ENCODE measurements at places on chromosomes 3 and 15.

DNA sequence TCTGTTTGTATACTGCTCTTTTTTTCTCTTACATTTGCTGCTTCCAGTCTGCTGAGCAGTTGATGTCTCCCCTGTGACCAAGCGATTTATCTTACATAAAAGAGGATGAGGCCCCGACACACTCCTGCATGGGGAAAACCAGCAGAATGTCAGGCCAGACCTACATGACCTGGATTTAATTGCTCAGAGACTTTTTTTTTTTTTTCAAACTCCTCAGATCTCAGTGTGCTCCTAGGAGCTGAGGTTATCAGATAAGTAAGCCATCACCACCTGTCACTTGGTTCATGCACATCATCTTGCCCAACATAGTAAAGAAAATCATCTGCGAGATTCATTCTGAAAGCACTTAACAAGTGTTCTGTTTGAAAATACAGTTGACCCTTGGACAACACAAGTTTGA, 163.1 kb downstream of the PLCL2 start:
- DNase-seq = no peak

DNA sequence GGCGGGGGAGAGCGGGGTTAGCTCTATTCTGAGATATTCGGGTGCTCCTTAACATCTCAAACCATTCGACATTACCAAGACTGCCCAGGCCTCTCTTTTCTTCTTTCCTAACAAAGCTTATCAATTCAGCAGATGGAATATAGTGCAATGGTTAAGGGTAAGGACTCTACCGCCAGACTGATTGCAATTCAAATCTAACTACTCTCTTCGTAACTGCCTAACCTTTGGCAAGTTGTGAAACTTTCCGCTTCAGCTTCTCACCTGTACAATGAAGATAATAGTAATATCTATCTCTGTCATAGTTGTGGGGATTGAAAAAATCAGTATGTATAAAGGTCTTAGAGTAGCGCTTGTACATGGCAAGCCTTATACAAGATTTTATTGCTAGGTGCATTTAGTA, 972 bp downstream of the UBA5 start:
- DNase-seq = no peak

DNA sequence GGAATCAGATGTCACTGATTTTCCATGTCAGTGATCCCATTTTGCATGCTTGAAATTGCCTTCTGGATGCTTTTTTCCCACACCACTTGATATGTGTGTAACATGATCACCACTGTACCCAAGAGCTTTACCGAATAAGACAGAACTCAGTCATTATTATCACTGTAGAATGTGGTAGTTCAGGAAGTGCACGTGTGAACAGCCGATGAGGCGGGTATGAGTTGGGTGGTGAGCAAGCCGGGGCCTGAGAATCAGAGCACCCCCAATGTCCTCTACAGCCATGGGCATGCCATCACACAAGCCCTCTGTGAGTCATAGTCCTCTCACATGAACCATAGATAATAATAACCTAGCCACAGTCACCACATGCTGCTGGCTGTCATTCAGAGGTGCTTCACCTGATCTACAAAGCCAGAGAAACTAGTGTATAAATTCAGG, 470.8 kb downstream of the SOX2 start:
- DNase-seq = no peak

DNA sequence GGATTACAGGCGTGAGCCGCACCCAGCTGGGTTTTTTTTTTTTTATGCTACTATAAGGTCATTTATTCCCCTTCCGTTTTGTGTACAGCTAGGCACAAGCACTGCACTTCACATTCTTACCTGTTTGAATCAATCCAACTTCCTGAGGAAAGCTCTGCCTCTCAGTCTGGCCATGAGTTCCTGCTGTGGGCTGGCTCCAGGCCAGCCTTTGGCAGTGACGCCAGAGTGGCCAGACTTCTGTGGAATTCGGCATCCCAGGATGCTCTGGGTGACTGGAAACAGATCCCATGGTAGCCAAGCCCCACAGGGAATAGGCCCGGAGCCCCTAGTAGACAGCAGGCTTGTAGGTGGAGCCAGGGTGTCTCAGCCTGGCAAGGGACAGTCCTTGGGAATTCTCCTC, 21.5 kb upstream of the TIMP4 start:
- no peak for DNase-seq

DNA sequence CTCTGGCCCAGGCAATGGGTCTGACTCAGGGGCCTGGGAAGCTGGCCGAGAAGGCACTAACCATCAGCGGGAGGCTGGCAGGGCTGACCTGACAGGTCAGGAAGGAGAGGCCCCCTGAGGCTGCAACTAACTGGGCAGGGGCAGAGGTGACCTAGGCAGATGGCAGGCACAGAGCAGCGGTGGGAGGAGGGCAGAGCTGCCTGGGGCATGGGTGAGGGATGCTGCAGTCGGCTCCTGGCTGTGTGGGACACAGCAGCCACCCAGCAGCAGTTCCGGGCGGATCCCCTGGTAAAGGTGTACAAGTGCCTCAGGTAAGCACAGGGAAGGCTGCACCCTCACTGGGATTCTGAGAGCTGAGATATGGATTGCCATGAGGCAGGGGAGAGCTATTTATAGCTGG, 236.1 kb downstream of the OCA2 start:
- no peak for DNase-seq

- DNase-seq = no peak
These were observed 305.3 kb downstream of the MAGI1 start for GRCh38 chr3:65733459-65733858.

DNA sequence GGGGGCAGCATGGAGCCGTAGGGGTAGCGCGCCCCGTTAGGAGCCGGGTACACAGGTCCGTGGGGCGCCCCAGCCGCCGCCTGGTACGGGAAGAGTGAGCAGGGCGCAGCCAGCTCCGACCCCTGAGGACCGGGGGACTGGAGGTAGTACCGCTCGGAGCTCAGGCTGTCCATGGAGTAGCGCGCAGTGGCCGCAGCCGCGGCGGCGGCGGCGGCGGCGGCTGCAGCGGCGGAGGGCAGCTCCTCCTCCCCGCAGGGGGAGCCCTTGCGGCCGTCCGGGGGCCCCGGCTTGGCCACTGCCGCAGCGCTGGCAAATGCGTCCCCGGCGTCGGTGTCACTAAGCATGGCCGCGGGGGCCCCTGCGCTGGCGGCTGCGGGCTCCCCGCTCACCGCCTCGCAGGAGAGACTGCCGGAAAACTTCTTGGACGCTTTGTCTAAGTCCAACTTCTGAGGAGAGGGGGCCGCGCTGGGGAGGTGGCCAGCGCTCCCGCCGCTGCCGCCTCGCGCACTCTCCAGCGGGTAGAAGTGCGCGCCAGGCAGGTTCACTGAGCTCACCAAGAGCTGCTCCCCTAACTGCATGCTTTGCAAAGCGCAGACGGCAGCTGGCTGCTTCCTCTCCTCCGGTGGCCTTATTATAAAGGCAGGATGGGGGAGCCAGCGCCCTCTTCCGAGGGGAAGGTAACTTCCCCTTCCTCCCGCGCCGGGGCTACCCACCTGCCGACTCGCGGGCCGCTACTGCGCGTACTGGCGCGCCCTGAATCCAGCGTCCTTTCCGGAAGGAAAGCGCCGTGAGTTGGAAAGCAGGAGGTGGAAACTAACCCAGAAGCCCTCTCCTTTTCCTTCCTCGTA, at the start of gene EOMES:
TSS of gene EOMES (minus strand) at position 607 of the 848 bp plus-strand sequence. CDS start at position 578, 29 bp downstream.
- DNase-seq = no peak

DNA sequence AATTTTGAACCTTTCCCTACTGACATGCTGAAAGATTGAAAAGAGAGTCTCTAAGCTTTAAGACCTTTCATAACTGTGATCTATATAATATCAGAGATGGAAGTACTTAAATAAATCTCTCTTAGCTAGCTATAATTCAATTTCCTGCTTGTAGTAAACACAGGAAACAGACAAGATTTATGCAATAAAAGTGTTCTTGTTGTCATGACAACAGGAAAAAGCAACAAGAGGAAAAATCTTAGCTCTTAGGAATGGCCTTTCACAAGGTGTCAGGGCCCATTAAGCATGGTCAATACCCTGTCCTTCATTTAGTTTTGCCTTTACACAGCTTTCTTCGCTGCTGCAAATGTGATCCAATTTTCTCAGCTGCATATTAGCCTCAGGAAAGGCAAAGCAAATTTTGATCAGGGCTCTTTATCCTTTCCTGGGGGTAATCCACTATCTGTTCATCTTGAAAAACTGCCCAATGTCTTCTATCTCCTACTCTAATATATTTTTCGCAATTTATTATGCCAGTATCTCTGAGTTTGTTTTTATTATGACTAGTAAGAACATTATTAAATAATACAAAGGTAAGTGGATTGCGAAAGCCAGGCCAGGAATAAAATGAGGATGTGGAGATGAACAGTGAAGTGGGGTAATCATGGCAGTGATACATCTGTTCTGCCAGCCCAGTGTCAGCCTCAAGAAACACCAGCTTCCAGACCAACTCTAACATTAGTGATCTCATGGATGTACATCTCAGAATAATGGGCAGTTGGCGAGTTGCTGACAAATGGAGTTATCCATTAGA, 28.7 kb downstream of the SIDT1 start:
- no peak for DNase-seq

DNA sequence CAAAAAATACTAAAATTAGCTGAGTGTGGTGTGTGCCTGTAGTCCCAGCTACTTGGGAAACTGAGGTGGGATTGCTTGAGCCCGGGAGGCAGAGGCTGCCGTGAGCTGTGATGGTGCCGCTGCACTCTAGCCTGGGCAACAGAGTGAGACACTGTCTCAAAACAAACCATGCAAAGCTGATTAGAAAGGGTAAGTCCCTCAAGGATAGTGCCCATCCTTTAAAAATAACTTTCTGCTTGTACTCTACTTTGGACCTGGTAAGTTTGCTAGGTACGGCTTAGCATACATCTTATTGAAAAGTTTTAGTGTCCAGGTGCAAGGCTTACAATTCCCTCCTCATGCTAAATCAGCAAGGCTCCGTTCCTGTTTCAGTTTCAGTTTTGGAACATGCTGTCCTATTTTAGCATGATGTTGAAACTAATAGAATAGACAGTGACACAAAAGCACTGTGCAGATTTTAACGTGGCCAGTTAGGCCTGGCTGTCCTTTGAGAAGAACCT, 21.4 kb downstream of the FEM1B start:
- no peak for DNase-seq

DNA sequence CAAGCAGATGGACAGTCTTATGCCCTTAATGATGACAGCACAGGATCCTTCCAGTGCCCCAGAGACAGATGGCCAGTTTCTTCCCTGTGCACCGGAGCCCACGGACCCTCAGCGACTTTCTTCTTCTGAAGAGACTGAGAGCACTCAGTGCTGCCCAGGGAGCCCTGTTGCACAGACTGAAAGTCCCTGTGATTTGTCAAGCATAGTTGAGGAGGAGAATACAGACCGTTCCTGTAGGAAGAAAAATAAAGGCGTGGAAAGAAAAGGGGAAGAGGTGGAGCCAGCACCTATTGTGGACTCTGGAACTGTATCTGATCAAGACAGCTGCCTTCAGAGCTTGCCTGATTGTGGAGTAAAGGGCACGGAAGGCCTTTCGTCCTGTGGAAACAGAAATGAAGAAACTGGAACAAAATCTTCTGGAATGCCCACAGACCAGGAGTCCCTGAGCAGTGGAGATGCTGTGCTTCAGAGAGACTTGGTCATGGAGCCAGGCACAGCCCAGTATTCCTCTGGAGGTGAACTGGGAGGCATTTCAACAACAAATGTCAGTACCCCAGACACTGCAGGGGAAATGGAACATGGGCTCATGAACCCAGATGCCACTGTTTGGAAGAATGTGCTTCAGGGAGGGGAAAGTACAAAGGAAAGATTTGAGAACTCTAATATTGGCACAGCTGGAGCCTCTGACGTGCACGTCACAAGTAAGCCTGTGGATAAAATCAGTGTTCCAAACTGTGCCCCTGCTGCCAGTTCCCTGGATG, 198.7 kb downstream of the AKAP13 start:
- DNase-seq = no peak

DNA sequence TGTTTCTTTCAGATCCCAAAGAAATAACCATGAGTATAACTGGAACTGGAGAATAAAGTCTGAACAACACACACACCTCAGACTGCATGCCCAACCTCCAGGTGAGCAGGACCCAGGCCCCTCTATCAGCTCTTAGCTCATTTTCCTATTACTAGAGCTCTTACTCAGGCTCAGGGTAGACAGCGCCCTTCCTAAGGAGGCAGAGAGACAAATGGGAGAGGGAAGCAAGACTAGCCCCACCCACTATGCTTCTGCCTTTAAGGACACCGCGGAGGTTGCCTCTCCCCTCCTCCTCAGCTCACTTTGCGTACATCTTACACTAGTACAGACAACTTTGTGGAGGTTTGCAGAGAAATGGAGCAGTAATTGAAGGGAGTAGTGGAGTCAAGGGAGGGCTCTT, 44.0 kb upstream of the GLCE start:
- DNase-seq = no peak

GRCh38 chr3:124207873-124208485, 216.1 kb upstream of the ROPN1 start:
- no peak for DNase-seq
